AG09309 (cell line): ENCODE measurements at places on chromosomes 6 and 20.

GRCh38 chr20:1946762-1947534 is 46.9 kb downstream of the PDYN start:
- no peak for DNase-seq

DNA sequence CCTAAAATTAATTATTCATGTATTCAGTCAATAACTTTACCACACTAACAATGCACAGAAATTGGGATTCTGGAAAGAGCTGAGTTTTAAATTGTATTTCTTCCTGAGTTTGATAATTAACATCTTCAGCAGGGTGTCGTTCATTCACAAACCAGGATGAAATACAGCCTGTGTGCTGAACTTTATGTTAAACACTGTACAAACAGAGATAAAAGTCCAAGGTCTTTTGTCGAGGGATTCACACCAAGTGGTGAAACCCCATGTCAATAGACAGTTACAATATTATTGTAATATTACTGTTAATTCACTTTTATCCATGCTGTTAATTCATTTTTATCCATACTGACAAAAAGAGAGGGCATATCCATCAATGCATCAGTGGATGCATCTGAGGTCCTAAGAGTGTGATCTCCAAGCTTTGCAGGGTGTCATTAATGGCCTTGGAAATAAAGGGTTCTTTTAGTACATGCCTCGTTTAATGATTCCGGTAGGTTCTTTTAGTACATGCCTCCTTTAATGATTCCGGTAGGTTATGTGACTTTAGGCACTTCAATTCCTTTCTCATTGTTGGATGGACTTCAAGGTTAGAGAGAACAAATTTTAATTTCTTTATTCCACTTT is 234.3 kb downstream of the PLCB1 start:
- no peak for DNase-seq

- DNase-seq, result no peak
These were observed 117.0 kb downstream of the ERMARD start for GRCh38 chr6:169868458-169868857.

- no peak for DNase-seq
These were observed 32.4 kb downstream of the SLC16A10 start for GRCh38 chr6:111119571-111120329.

- no peak for DNase-seq
These were observed 142.6 kb downstream of the MAP3K7 start for GRCh38 chr6:90444160-90444714.

DNA sequence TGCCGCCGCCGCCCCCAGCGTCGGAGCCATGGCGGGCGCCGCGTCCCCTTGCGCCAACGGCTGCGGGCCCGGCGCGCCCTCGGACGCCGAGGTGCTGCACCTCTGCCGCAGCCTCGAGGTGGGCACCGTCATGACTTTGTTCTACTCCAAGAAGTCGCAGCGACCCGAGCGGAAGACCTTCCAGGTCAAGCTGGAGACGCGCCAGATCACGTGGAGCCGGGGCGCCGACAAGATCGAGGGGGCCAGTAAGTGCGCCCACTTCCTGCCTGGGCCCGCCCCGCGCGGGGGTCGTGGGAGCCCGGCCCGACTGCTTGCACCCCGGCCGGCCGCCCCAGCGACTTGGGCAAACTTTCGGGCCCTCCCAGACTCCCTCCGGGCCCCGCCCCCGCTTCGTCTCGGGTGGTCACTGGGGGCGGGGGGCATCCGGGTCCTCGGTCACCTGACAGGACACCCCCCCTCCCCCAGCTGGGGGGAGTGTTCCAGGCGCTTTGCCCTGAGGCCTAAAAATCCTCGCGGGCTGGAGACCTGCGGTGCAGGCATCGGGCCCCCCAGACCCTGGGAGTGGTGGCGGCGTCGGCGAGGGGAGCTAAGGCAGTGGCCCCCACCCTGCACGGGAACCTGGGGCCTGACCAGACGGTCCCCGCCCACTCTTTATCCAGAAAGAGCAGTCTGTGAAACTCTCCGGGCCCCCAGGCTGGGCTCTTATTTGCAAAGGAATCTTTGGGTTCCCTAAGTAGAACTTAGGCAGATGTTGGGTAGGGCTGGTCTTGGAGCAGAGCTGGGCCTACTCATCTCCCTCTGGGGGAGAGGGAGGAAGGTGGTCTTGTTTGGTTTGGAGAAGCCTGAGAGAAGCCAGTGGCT is 501 bp downstream of the PLCG1 start:
- no peak for DNase-seq

DNA sequence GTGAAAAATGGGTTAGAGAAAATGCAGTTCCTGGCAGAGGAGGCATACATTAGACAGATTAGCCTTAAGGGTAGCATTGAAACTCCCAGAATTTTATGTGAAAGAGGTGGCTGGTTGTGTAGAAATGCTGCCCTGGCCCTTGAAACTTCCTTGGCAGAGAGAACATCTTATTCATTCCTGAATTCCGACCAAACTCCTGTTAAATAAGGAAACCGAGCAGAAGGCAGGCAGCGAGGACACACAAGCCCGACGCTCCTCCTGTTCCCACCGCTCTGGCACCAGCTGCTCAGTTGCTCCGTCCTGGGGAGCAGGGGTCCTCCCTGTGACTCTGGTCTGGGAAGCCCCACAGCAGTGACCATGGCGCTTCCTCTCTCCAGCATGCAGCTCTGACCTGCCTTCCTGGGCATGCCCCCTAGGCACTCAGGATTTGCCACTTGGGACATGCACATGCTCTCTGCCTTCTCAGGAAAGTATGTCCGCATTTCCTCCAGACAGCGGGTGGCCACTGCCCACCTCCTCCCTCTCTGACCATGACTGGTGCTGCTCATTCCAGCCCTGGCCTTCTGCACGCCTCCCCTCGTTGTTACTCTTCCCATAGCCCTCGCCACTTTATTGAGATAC is 35.2 kb upstream of the CLDN20 start:
- DNase-seq, result peak; percentile 23

DNA sequence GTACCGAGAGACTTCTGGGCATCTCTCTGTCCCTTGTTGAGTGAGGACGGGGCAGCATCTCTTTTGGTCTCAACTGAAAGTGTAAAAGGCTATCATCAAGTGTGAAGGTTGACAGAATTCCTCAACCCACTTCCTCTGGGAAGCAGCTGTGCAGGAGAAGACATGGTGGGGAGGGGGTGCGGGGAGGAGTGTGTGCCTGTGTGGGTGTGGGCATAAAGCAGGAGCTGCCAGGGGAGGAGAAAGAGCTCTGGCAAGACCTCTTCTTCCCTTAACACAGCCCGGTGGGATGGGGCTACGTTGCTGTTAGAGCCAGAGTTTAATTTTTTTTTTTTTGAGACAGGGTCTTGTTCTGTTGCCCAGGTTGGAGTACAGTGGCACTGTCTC is 31.8 kb downstream of the CPXM1 start:
- DNase-seq, result no peak

DNA sequence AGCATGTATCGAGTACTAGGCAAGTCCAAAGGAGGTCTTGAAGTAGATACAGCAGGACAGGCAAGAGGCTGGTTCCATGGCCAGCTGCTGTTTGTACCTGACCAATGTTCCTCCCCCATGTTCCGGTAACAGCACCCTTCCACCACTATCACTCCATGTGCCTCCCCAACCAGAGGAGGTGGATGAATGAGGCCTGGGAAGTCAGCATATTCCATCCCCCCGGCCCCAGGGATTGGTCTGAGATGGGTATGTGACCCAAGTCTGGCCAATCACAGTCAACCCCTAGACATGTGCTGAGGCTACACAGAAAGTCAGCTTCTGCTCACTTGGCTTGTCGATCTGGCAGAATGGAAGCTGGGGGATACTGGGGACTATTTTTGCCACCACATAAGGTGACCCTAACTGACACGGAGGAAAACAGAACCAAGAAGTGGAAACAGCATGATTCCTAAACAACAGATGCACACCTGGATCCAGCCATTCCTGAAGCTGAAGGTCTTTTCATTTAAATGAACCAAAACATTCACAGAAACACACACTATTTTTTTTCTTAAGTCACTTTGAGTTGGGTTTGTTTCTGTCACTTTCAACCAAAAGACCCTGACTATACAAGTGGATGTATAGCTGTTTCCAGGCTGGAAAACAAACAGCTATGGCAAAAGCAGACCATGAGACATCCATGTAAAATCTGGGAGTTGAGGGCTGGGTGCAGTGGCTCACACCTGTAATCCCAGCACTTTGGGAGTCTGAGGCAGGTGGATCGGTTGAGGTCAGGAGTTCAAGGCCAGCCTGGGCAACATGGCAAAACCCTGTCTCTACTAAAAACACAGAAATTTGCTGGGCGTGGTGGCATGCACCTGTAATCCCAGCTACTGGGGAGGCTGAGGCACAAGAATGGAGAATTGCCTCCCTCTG is 70.4 kb upstream of the PTPN1 start:
- no peak for DNase-seq

DNA sequence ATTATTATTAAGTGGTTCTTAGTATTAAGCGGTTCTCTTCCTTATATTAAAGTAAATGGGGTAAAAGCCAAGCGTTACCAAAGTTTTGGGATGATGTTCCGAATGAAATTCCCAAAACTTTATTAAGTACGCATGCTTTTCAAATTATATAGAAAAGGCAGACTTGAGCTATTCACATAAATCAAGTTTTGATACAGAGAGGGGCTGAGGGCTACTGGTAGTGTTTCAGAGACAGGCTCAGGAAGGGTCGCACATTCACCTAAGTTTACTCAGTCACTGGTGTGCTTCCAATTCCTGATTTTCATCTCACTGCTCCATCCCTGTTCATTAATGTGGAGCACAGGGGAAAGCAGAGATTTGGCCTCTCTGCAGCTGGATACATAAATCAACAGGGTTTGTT is 652.2 kb downstream of the QKI start:
- DNase-seq, result no peak

GRCh38 chr6:87702589-87702945 is 534 bp upstream of the AKIRIN2 start:
- DNase-seq, result peak; percentile 38

DNA sequence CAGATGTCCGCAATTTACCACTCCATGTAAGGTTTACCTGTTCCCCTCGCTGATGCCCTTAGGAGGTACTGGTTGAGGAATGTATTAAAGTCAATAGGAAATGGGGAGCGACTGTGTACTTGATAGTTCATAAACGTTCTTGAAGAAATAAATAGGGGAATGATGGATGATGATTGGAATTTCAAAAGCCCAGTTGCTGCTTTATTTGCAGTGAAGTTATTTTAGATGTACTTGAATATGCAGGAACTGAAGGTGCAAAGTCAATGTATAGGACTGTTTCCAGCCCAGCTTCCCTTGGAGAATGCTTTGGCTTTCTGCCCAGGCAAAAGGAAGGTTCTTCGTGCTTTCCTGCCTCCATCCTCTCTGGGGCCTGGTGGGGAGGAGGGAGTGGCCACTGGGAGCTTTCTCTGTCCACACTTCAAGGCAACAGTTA is 19.8 kb downstream of the ADGRF5 start:
- no peak for DNase-seq

- no peak for DNase-seq
These were observed 11.4 kb upstream of the SIRT5 start for GRCh38 chr6:13563009-13563408.

- DNase-seq, result no peak
These were observed 4.6 kb downstream of the NINL start for GRCh38 chr20:25580711-25581110.

GRCh38 chr6:72810571-72811280 is 188.9 kb downstream of the KCNQ5 start:
- no peak for DNase-seq

- no peak for DNase-seq
These were observed 12.1 kb downstream of the SCAND1 start for GRCh38 chr20:35942243-35942642.

DNA sequence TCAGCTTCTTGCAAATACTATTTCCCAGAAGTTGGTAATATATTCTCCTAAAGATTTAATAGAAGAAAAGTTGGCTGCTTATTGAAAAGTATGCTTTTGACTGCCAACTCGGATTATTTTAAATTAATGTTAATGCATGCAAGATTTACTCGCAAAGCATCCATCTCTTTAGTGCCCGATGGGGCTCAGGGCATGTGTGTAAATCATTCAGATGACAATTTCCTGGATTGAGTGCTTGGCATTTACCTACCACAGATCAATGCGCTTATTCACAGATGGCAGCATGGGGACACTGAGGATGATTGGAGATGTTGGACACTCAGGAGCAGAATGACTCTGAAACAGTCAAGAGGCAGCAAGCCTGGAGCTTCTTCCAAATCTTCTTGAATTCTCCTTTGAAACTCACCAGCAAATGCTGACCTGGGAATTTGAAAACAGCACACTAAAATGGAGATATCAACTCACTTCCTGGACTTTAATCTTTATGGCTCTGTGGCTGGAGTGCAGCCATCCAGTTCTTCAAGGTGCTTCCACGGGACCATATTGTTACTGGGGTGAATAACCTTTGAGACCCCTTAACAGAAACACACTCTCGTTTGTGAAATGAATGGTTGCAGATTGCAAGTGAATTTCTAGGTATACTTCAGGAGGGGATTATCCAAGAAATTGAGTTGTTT is 34.1 kb upstream of the TIAM2 start:
- no peak for DNase-seq

- no peak for DNase-seq
These were observed 3.2 kb upstream of the ANKRD60 start for GRCh38 chr20:58231683-58232082.

DNA sequence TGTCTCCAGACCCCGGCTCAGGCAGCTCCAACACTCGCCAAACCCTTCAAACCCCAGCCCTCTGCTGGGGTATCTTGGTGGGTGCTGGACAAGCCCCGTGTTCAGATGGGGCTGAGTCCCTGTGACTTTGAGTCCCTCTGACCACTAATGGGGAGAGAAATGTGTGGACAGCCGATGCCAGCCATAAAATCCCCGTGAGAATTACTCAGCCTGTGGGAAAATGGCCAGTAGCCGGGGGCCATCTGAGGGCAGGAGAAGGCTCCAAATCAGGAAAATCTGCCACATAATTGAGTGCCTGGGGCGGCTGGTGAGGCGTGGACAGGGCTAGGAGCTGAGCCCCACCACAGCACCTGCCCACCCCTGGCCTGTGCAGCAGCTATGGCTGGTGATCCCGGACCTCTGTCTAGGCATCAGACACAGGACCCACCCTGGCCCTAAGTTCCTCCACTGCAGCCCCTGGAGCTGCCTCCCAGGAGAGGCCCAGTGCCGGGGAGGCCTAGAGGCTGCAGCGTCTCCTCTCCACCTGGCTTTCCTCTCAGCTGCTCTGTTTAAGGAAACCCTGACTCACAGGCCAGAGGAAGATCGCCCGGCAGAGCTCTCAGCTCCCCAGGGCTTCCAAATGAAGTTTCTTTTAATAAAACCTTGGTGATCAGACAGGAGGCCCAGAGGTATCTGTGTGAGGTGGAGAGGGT is 53.7 kb upstream of the SLCO4A1 start:
- DNase-seq, result no peak

- DNase-seq, result peak; percentile 49
These were observed 25.3 kb downstream of the SERAC1 start for GRCh38 chr6:158142789-158143188.

DNA sequence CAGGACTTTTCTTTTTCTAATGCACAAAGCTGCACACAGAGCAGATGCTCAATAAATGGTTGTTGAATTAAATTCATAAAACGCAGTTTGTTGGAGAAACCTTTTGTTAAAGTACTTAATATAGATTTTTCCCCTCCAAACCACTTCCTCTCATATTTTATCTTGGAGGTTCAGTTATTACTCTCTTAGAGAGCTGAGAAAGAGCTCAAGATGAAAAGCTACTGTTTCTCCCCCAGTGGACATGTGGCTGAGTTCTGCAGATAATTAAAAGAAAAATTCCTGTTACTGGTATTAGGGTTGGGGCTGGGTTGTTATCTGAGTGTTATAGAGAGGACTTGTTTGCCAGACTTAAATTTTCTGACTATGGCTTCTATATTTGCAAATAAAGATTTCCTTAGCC is 294.0 kb downstream of the TBC1D7 start:
- DNase-seq, result no peak

- DNase-seq, result no peak
These were observed 10.3 kb upstream of the TULP1 start for GRCh38 chr6:35522660-35523658.
